ENCODE measurements at places on chromosomes 3 and 15.

DNA sequence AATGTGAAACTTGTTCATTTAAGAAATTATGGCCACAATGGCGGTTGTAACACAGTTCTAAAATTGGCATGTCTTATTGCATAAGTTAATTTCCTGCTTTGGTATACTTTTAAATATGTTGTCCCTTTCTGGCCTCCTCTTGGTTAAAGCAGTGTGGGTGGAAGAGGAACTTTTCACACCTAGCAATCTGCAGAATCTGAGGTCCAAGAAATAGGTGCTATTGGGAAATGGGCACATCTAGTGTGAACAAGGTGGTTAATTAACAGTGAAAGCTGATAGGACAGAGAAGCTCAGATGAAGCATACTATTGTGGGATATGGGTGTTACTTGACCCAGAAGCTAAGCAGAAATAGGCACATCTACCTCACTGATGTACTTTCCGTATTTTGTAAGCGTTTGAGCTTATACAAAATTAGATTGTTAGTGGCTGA lies 10.6 kb downstream of the CMC1 start:
- peak; percentile 60 for DNase-seq

- DNase-seq: peak; percentile 36
Measured at GRCh38 chr15:77014132-77015081, 19.5 kb downstream of the PSTPIP1 start.

DNA sequence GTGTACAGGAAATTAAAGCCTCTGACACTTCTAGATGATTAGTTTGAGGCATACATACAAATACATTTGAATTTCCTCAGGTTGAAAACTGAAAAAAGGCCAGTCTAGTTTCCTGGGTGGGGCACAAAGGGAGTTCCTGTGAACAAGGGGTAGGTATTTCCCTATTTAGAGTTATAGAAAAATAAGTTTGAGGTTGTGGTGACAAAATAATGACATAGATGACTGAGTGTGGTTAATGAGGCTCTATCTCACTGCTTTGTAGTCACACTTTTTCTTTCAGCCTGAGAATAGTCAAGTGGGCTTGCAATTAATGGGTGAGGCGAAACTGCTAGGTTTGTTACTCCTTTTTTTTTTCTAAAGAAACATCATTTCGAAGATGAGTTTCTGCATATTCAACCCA lies 4.3 kb downstream of the SLCO3A1 start:
- peak; percentile 81 for DNase-seq

- no peak for DNase-seq
Measured at GRCh38 chr15:89462198-89462912, 34.0 kb downstream of the RHCG start.

DNA sequence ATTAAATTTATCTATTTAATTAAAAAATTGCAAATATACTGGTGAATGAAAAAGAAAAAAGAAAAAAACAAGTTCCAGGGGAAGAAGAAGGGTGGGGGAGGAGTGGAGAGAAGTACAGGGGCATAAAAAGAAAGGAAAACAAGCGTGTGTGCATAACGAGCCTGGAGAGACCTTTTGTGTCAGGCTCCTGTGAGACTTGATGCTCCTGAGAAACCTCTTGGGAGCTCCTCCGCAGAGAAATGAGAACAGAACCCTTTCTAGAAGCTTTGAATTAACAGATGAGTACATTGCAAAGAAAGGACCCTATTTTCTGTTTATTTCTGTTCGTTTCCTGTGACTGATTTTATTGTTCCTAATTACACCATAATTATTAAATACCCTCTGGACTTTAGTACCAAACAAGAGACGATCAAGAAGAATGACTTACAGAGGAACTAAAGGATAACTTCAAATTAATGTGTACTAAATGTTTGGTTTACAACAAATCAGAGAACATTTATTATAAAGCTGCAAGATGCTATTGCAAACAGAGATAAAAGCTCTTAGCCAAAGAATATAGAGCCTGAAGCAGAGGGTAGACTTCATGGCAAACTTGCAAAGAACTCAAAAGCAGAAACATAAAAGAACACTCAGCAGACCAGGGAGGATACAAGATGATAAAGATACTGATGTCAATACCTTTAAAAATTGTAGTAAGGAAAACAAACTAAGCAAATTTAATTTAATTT lies 74.7 kb downstream of the DPPA2 start:
- DNase-seq: no peak

All from CD4-positive, alpha-beta T cell treated with Interleukin-12 subunit alpha and Interleukin-12 subunit beta, for 1 hour (primary cell).